ENCODE measurements at places on chromosomes 7 and 10.

GRCh38 chr7:16786257-16786656 lies 18.5 kb downstream of the AGR2 start:
- no peak for DNase-seq

- no peak for DNase-seq
Observed at GRCh38 chr7:146479040-146479439, 362.4 kb downstream of the CNTNAP2 start.

DNA sequence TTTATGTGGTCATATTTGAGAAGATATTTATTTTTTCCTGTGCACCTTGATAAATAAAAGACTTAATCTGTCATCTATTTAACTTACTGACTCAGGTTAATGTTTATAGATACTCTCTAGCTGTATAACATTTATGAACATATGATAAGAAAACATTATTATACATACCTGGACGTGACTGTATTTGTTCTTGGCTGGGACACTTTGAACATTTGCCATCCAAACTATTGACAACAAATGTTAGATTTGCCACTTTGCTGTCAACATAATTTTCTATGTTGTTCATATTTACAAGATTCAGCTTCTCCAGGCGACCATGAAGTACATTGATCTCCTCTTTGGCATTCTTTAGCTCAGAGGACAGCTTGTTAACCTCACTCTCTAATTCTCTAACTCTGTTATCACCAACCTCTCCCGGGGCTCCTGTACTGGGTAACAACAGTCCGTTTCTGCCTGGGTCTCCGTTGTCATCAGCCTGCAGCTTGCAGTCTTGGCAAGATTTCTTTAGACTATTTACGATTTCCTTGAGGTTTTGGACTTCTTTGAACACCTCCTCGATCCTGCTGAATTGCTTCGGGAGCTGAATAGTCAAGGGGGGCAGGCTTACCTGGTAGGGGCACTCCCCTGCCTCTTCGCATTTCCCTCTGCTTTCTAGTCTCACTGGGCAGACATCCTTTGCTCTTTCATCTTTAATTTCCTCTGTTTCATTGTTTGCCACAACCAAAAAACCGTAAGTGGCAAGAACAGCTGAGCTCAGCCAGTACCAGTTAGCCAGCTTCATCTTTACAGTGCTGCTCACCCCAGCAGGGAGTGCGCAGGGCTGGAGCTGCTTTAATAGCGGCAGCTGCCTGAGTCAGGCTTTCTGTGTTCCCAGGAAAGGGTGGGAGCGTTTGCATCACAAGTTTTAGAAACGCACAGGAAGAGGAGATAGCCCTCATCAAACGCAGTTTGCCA lies at the start of gene FGL2:
FGL2 (minus strand) TSS at position 807 of the 954 bp plus-strand sequence; CDS start at position 781, 26 bp downstream.
- no peak for DNase-seq

DNA sequence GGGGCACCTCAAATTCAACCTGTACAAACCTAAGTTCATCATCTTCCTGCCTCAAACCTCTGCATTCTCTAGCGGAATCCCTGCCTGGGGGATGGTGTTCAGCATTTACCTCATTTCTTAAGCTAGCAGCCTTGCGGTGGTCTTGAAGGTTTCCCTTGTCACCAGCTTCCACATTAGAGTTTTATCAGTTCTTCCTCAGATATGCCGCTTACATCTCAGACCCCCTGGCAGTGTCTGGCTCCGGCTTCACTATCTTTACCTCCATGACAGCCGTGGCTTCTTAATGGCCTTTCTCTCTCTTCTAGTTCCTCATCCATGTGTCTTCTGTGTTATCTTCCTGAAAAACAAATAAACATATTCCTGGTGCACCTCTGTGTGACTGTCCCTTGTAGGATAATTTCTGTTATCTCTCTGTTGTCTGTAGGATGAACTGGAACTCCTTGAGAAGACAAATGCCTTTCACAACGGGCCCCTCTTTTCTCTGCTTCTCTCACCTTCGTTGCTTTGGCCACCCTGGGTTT lies 101.1 kb upstream of the BMPER start:
- DNase-seq = no peak

- DNase-seq = no peak
Observed at GRCh38 chr10:95508730-95509129, 52.4 kb downstream of the SORBS1 start.
